Skin of body (tissue), 3 donors: ENCODE measurements at places on chromosomes 16 and 17.

GRCh38 chr17:76123749-76124581 lies 17.1 kb downstream of the FOXJ1 start:
- no peak for DNase-seq

GRCh38 chr17:9671559-9671958 lies 26.2 kb downstream of the USP43 start:
- no peak for DNase-seq

DNA sequence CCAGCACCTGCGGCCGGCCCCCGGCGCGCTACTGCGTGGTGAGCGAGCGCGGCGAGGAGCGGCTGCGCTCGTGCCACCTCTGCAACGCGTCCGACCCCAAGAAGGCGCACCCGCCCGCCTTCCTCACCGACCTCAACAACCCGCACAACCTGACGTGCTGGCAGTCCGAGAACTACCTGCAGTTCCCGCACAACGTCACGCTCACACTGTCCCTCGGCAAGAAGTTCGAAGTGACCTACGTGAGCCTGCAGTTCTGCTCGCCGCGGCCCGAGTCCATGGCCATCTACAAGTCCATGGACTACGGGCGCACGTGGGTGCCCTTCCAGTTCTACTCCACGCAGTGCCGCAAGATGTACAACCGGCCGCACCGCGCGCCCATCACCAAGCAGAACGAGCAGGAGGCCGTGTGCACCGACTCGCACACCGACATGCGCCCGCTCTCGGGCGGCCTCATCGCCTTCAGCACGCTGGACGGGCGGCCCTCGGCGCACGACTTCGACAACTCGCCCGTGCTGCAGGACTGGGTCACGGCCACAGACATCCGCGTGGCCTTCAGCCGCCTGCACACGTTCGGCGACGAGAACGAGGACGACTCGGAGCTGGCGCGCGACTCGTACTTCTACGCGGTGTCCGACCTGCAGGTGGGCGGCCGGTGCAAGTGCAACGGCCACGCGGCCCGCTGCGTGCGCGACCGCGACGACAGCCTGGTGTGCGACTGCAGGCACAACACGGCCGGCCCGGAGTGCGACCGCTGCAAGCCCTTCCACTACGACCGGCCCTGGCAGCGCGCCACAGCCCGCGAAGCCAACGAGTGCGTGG lies 1.5 kb downstream of the NTN1 start:
- DNase-seq: no peak

- no peak for DNase-seq
These were observed 95.5 kb downstream of the SDK2 start for GRCh38 chr17:73548620-73549311.

DNA sequence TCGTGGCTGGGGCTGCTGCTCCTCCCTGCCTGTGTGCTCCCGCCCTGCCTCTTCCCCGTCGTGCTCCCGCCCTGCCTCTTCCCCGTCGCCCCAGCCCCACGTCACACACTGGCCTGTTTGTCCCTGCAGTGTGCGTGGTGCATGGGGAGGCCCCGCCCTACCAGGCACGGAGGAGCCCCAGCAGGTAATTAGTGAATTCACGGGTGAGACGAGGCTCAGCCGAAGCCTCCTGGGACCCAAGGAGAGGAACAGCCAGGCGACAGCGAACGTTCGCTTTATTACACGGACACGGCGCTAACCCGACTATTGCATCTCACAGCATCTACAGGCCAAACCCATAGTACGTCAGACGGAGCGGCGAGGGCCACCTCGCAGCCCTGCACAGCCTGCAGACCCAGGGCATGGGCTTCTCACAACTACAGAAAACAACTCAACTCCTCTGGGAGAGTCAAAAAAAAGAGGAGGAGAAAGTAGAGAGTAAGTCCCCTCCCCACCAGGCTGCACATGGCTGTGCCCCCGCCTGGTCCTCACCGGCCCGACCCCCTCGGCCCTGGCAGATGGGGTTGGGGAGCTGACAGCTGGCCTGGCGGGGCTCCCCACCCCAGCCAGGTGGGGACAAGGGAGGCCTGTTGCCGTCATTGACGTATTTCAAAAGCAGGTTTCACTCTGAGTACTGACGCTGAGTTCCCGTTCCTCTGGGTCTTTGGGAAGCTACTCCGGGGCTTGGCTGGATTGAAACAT lies 4.3 kb upstream of the PABPN1L start:
- no peak for DNase-seq

DNA sequence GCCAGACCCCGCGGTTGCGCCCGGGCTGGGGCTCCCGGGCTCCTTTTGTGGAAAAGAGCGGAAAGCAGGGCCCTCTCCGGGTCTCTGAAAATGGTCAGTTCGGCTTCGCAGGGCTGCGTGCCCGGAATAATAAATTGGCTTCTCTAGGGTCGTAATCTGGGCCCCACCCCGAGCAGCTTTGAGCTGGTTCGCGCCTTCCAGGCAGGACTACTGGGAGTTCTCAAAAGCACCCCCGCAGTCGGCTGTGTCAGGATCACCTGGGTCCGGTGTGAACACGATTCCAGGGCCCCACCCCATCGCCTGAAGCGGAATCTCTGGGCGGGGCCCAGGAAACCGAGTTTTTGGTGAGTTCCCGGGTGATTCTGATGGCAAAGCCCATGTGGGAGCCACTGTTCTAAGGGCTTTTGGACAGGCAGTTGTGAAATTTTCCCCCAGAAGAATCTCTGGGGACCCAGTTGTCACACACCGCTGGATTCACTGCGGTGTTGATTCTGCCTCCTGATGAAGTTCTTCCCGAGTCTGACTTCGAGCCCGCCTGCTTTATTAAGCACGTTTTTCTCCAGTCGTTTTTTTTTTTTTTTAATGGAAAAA lies 77.0 kb downstream of the MRC2 start:
- no peak for DNase-seq

DNA sequence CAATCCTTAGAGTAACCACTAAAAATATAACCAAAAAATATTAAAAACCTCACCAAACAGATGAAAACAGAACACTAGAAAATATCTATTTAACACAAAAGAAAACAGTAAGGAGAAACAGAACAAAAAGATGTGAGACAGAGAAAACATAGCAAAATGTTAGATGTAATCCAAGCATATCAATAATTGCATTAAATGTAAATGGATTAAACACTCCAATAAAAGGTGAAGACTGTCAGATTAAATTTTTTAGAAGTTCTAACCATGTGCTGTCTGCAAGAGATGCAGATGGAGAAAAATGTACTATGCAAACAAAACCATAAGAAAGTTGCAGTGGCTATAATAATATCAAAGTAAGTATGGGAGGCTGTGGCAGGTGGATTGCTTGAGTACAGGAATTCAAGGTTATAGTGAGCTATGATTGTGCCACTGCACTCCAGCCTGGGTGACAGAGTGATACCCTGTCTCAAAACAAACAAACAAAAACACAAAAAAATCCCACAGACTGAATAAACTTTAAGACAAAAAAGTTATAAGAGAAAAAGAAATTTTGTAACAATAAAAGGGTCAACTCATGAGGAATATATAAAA lies 53.9 kb downstream of the ADCY9 start:
- no peak for DNase-seq

GRCh38 chr16:85250147-85250463 lies 137.8 kb upstream of the CIBAR2 start:
- DNase-seq: no peak

DNA sequence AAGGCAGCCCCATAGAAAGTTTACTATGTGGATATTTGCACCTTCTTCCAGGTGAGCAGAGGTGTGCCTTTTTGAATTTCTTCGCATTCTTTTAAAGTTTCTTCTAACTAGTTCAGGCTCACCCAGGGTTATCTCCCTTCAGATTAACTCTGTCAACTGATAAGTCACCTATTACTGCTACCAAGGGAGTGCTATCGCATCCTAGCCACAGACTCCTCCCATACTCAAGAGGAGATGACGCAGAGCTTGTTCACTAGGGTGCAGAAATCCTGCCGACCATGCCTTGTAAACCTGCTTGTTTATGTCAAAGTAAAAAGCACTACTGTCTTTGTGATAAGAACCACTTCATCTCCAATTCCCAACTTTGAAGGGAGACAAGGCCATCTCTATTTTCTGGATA lies 390.1 kb downstream of the RBFOX1 start:
- no peak for DNase-seq
